ENCODE measurements at places on chromosomes 3 and 15.

GRCh38 chr3:66592016-66592761 is 91.4 kb upstream of the LRIG1 start:
- DNase-seq: no peak

DNA sequence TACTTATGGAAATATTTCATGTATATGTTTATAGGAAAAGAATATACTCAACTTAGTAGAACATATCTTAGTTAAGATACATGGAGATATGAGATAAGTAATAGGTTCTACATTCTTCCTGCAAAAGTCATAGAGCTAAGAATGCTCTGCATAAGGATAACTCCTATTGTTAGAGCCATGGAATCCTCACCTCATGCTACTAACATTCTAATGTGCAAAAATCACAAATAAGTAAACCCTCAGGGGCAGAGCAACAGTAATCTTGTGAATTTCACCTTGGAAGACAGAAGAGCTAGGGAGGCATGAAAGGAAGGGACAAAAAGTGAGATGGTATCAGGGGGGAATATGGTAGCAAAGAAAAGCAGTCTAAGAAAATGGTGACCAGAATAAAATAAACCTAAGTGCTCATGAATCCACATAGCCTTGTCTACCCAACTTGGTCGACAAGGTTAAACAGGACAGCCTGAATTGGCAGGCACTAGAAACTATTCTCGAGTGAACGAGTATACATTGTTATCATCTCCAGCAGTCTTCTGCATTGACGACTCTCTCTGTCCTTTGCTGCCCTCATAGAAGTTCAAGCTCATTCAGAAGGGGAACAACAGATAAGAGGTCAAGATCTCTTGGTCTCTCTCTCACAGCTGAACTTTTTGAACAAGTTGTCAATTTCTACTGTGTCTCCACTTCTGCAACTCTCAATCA is 52.8 kb downstream of the XRN1 start:
- no peak for DNase-seq

- no peak for DNase-seq
These were observed 38.3 kb downstream of the SCAPER start for GRCh38 chr15:76866716-76867321.

- DNase-seq: no peak
These were observed 28.4 kb downstream of the USF3 start for GRCh38 chr3:113668015-113668414.

DNA sequence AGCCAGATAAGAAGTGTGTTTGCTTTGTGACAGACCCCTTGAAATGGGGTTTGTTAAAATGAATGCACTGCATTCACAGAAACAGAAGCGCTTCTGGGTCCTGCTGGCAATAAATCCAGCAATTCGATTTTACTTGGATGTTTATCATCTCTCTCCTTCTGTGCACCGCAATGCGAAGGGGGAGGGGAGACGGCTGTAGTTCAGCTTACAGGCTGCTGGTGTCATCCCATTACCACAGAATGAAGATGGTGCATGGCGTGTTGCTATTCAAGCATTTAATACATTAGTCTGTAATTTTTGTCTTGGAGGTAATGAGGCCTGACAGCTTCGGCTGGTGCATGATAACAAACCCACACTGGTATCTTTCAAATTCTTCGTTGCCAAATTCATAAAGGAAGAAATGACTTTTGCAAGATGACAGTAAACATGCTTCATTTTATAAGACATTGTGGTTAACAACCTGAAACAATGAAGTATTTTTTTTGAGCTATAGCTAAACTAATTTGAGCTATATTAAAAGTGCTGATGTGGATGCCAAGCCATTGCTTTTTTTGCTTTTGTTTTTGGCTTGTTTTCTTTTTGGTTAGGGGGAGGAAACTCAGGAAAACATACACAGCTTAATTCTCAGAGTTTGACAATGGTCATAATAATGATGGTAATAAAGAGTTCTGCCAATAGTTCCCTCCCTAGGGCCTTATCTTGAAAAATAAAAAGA is 418.3 kb downstream of the OTOL1 start:
- DNase-seq: no peak

- DNase-seq: no peak
These were observed 117.3 kb downstream of the ADAMTS17 start for GRCh38 chr15:100224206-100225185.

- no peak for DNase-seq
These were observed 9.0 kb upstream of the ILDR1 start for GRCh38 chr3:122031123-122031468.

DNA sequence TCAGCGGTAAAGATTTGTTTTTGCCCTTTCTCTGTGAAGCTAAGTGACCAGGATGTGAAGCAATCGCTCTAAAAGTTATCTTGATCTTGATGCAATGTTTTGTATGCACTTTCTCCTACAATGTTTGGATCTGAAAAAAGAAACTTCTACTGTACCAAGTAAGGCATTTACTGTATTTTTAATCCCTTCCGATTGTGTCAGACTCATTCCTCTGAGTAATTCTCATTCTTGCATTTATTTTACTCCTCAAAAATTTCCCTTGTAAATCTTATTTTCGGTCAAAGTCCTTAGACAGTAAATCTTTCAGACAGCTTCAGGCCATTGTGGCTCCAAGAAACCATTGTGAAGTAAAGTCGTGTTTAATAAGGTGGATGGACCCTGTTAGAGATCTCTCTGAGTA is 141.9 kb downstream of the TP63 start:
- no peak for DNase-seq

- no peak for DNase-seq
These were observed 107.1 kb downstream of the STT3B start for GRCh38 chr3:31639828-31640227.

DNA sequence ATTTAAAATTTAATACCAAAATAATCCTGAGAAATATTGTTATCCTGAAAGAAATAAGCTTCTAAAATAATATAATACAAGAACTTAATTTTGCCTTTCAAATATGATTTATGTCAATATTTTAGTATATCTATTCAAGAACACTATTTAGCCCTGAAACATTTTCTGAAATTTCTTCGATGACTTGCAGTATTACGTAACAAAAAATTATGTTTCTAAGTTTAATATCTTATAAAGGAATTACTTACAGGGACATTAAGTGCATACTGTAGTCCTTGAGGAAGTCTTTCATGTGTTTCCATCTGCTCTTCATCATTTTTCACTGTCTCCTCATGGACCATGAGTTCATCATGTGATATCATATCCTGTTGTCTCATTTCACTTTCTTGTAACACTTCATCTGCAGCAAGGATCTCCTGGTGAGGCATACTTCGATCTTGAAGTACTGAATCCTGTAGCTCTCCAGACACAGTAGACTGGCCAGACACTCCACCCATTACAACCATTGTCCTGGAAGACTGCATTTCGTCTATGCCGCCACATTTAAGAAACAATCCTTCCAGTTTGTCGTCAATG is 62.0 kb downstream of the ZNF148 start:
- DNase-seq: no peak

DNA sequence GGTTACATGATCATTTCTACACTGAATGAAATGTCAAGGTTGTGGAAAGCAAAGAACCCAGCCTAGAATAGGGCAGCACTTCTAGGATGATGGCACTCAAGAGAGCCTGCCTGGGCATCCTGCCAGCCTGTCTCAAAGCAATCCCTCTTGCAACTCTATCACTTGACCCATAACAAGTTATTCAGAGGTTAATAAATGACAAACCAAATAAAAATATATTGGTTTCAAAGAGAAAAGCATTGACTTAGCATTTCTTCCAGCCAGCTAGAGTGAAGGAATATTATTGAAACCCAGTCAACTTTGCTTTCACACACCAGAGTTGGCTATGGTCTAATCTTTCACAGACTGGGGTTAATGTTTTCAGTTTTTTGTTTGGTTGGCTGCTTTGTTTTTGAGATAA is 214.6 kb upstream of the UBE2E2 start:
- no peak for DNase-seq

- DNase-seq: no peak
These were observed 666.7 kb upstream of the CADM2 start for GRCh38 chr3:84292128-84292527.

DNA sequence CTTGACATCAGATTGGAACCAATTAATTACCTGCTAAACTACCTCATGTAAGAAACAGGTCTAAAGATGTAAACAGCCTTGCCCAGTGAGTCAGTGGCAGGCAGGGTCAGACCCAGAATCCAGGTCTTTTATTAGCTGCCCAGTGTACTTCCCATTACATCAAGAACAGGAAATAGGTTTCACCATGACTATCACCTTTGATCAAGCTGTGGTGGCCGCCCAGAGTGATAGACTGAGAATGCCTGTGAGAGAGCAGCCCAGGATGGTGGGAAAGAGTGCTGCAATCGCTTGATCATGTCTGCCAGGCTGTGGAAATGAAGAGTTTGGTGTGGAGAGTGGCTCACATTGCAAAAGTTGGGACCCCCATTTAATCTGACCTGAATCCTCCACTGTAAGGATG is 61.3 kb upstream of the PIAS1 start:
- DNase-seq: no peak

GRCh38 chr3:154304936-154305335 is 19.4 kb downstream of the DHX36 start:
- DNase-seq: no peak

DNA sequence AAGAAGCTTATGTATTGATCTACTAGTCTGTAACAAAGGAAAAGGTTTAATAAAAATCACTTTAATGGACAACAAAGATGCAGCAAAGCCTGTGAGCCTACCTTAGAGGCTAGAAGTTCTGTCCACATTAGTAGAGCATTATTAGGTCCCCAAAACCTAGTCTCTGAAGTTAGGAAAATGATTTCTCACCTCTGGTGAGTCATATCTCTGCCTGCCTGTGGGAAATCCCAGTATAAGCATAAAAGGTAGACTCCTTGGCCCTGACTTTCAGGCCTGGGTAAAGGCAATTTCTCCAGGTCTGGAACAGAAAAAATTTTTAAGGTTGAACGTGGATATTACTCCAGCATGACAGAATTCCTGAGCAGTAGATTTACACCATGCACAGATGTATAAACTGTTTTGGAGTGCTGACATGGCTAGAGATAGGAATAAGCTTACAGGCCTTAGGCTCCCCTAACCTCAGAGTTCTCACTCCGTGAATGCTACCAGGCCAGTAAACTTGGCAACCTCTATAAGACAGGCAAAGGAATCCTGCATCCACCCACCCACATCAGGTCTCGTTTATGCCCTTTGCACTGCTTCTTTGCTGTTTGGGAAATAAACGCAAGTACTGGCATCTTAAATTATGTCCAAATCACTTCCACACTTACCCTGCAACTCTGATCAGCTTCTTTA is 104.1 kb downstream of the SERPINI1 start:
- DNase-seq: no peak

DNA sequence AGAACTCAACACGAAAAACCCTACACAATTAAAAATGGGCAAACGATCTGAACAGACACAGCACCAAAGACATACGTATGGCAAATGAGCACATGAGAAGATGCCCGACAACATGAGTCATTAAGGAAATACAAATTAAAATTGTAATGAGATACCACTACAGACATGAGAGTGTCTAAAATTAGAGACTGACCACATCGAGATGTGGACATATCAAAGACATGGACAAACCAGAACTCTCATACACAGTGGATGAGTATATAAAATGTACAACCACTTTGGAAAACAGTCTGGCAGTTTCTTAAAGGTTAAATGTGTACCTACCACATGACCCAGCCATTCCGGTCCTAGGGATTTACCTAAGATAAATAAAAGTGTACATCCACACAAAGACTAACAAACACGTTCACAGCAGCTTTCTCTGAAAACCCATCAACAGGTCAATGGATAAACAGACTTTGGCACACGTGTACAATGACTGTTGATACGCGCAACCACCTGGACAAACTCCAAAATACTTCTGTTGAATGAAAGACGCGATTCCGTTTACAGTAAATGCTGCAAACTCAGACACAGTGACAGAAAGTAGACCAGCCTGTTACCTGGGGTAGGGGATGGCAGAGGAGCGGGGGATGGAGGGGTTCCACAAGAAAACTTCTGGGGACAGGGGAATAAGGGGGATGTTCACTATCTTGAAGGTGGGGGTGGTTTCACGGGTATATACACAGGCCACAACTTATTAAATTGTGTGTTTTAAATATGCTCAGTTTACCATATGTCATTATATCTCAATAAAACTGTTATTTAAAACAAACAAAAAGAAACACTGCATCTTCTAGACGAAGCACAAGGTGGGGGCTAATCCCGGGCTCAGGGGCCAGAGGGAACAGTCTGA is 2.1 kb downstream of the TNK2 start:
- no peak for DNase-seq

- no peak for DNase-seq
These were observed 110.3 kb upstream of the TMC3 start for GRCh38 chr15:81484086-81484955.

DNA sequence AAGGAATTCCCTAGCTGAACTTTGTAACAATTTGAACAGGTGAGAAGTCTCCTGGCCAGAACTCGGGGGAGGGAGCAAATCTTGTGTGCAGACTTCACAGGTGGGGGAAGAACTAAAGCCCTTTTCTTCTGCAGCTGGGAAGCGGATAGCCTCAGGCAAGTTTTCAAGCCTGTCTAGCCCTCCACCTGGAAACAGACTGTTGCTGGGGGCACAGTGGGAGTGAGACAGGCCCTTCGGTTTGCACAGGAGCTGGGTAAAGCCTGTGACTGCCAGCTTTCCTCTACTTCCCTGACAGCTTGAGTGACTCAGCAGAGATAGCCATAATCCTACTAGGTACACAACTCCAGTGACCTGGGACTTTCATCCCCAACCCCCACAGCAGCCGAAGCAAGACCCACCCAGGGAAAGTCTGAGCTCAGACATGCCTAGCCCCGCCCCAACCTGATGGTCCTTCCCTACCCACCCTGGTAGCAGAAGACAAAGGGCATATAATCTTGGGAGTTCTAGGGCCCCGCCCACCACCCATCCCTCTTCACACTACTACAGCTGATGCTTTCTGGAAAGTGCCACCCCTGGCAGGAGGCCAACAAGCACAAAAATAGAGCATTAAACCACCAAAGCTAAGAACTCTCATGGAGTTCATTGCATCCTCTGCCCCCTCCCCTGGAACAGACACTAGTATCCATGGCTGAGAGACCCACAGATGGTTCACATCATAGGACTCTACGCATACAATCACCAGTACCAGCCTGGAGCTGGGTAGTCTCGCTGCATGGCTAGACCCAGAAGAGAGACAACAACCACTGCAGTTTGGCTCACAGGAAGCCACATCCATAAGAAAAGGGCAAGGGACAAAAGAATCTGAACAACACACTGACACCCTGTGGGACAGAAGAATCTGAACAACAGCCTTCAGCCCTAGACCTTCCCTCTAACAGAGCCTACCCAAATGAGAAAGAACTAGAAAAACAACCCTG is 479.0 kb downstream of the RAP2B start:
- no peak for DNase-seq

- DNase-seq: no peak
These were observed 85.6 kb downstream of the IGF2BP2 start for GRCh38 chr3:185739264-185739701.
